Immature natural killer cell (primary cell): ENCODE measurements at places on chromosomes 6 and 20.
A peak's percentile ranks its signal among the peaks of the same experiment; 100 is the strongest.

GRCh38 chr20:47941869-47942268 is 156.6 kb upstream of the SULF2 start:
- H3K4me3 ChIP-seq = no peak overlapping the region
- no peak for DNase-seq
- H3K27ac ChIP-seq = no peak overlapping the region
- H3K4me1 ChIP-seq = no peaks in the 10 kb centered on the region
- H3K27me3 ChIP-seq = peaks cover 3% of the 10 kb centered on the region
- H3K36me3 ChIP-seq = no peaks in the 10 kb centered on the region

DNA sequence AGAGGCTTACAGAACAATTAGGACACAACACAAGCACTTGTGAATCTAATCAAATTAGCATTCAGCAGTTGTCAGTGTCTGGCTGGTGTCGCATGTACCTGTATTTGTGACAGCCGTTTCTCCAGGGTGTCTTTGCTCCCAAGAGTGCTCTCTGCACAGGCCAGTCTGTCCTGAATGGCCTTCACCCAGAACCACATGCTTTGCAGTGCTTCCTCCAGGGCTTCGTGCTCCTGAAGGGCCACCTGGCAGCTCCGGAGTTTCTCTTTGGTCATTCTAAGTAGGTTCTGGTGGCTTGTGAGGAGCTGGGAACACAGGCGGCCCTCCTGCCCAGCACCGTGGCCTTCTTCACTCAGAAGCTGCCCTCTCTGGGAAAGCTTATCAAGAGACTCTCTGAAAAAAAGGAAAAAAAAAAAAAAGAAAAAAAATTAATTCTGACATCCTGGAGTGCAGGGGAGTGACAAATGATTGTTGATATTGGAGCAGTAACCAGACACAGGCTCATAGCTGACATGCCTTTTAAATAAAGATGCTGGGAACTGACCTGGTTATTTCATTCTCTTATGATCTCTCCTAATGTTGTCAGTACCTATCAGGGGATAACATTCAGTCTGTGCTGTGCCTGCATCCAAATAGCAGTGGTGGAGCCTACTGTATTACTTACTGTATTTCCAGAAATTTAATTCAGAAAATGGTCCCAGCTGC is 245.8 kb downstream of the SYNE1 start:
- H3K27me3 ChIP-seq = peaks cover 4% of the 10 kb centered on the region
- no peak overlapping the region for H3K4me3 ChIP-seq
- DNase-seq = no peak
- peaks cover 8% of the 10 kb centered on the region for H3K4me1 ChIP-seq

- H3K4me1 ChIP-seq = peaks cover 27% of the 10 kb centered on the region
- peak; percentile 68 for DNase-seq
- H3K4me3 ChIP-seq = peak within 1 kb of the TSS; percentile 79
- no peaks in the 10 kb centered on the region for H3K36me3 ChIP-seq
- H3K27me3 ChIP-seq = peaks cover 13% of the 10 kb centered on the region
Observed at GRCh38 chr6:32666420-32667300, at the start of gene HLA-DQB1. HLA-DQB1 (minus strand) TSS chr6:32666657; CDS start chr6:32666607, 50 bp downstream.

- no peak overlapping the region for H3K27ac ChIP-seq
- DNase-seq = no peak
- H3K36me3 ChIP-seq = no peaks in the 10 kb centered on the region
- H3K4me3 ChIP-seq = no peak overlapping the region
- H3K4me1 ChIP-seq = no peaks in the 10 kb centered on the region
- H3K27me3 ChIP-seq = peaks cover 27% of the 10 kb centered on the region
Observed at GRCh38 chr6:170261643-170262488, 29.0 kb downstream of the DLL1 start.

DNA sequence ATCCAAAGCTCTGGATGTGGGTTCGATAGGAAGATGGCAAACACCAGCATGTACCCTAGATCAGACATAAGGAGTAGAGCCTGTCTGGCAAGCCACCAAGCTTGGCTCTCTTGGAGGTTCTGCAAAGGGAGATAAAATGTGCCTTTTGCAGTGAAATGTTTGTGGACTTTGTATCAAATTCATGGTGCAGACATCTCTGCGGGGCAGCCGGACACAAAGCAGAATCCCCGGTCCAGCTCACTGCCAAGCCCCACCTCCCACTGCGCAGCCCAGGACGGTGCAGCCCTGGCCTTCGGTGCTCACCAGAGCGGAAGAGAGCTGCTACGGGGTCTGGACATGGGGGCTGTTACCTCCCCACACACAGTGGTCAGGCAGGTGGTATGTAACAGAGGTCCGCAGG is 333.6 kb upstream of the JARID2 start:
- peaks cover 17% of the 10 kb centered on the region for H3K4me1 ChIP-seq
- H3K4me3 ChIP-seq = no peak overlapping the region
- DNase-seq = no peak
- H3K27ac ChIP-seq = no peak overlapping the region
- H3K36me3 ChIP-seq = peaks cover 6% of the 10 kb centered on the region

- H3K36me3 ChIP-seq = no peaks in the 10 kb centered on the region
- no peaks in the 10 kb centered on the region for H3K4me1 ChIP-seq
- H3K4me3 ChIP-seq = no peak overlapping the region
- DNase-seq = no peak
- H3K27ac ChIP-seq = no peak overlapping the region
Observed at GRCh38 chr6:141618180-141618581, 514.5 kb upstream of the GJE1 start.

DNA sequence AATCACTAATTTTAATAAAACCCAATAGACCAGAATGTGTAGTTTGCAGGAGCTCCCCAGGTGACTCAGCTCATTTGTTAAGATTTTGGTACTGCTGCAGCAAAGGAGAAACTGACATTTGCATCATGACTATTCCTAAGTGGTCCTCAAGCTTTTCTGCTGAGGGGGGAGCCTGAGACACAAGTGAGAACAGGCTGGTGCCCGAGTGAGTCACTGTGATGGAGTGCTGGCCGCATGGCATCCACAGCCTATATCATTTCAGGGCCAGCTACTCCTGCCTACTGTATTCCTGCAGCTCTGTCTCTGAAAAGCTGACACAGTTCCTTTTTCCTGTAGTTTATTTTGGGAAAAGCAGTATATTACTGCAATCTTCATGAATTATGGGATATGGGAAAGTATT is 113.7 kb upstream of the ENPP5 start:
- no peak for DNase-seq
- no peaks in the 10 kb centered on the region for H3K4me1 ChIP-seq
- H3K4me3 ChIP-seq = no peak overlapping the region
- no peaks in the 10 kb centered on the region for H3K36me3 ChIP-seq

DNA sequence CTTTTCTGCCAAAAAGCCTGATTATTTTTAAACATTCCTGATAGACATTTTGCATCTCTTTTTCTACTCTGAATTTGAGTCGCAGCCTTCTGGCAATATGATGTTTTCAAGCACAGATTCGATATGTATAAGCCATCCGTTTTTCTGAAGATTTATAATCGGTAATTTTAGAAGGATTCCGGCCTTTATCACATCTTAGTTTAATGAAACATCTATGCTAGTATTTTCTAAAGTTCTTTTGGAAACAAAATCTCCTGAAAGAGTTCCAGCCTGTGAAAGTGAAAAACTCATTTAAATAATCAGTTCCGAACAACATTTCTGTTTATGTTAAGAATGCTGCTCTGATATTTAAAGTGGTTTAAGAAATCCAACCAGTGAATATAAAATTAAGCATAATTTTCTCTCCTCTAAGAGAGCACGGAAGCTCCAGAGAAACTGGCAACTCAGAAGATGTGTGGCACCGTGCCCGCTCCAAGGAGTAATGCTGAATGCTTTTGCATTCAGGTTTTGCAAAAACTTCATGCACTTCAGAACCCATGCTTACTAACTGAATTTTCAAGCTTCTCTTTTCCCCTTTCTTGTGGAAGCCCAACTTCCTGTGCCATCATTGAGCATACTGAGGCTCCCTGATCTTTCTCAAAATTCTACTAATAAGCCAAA is 20.7 kb downstream of the NDUFAF4 start:
- H3K4me1 ChIP-seq = no peaks in the 10 kb centered on the region
- H3K27ac ChIP-seq = no peak overlapping the region
- no peak for DNase-seq
- peaks cover 6% of the 10 kb centered on the region for H3K27me3 ChIP-seq

GRCh38 chr6:85118233-85118632 is 331.6 kb upstream of the NT5E start:
- peaks cover 2% of the 10 kb centered on the region for H3K27me3 ChIP-seq
- no peak for DNase-seq
- no peaks in the 10 kb centered on the region for H3K4me1 ChIP-seq
- no peaks in the 10 kb centered on the region for H3K36me3 ChIP-seq
- H3K27ac ChIP-seq = no peak overlapping the region
- no peak overlapping the region for H3K4me3 ChIP-seq

GRCh38 chr6:144325232-144325631 is 40.1 kb downstream of the UTRN start:
- H3K27me3 ChIP-seq = no peaks in the 10 kb centered on the region
- peaks cover 67% of the 10 kb centered on the region for H3K4me1 ChIP-seq
- no peak overlapping the region for H3K4me3 ChIP-seq
- no peaks in the 10 kb centered on the region for H3K36me3 ChIP-seq
- peak overlapping the region; percentile 7 for H3K27ac ChIP-seq

- no peaks in the 10 kb centered on the region for H3K36me3 ChIP-seq
- no peak overlapping the region for H3K27ac ChIP-seq
- H3K4me1 ChIP-seq = no peaks in the 10 kb centered on the region
- no peak overlapping the region for H3K4me3 ChIP-seq
Observed at GRCh38 chr6:19849196-19849595, 12.0 kb downstream of the ID4 start.

DNA sequence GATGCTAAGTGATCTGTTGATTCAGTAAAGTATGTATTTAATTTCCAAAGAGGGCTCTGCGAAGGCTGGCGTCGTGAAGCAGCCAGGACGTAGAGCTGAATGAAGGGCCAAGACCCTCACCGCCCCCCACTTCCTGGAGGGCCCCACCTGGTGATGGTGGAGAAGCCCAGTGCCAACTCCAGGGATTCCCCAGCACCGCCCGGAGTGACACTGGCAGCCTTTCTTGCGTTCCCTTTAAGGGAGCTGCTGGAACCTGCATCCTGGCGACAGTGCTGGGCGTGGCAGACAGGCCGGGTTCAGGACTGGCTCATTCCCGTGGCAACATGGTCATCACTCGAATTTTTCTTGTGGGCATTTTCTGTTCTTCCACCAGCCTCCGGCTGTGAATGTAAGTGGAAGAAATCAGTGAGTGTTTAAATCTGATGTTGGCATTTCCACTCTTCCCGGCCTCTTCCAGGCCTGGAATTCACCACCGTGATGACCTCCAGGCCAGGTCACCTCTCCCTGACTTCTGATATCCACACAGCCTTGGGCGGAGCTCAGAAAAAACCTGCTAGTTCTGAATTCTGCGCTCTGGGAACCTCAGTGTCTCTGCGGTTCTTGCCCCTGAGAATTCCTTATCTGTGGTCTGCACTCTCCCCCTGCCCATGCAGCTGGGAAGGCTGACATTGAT is 57.4 kb upstream of the DACT2 start:
- no peaks in the 10 kb centered on the region for H3K36me3 ChIP-seq
- H3K27ac ChIP-seq = no peak overlapping the region
- DNase-seq = no peak
- no peaks in the 10 kb centered on the region for H3K4me1 ChIP-seq
- no peaks in the 10 kb centered on the region for H3K27me3 ChIP-seq
- H3K4me3 ChIP-seq = no peak overlapping the region

DNA sequence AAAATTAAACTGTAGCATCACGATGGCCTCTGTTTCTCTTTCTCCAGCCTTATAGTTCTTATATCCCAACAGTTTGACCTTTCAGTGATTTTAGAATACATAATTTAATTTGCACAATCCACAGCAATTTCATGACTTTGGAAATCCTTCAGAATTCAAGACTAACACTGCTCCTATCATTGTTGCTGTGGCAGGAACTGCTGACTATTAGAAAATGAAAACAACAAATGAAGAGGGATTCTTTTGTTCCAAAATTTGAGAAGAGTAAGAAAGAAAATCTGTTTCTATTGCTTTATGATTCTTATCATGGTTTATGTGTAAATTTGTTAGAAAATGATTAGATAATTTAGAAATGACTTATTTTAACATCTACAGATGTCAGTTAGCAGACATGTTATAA is 604.0 kb upstream of the ADGRB3 start:
- H3K4me3 ChIP-seq = no peak overlapping the region
- DNase-seq = no peak
- H3K27ac ChIP-seq = no peak overlapping the region
- H3K36me3 ChIP-seq = no peaks in the 10 kb centered on the region
- H3K4me1 ChIP-seq = no peaks in the 10 kb centered on the region
- no peaks in the 10 kb centered on the region for H3K27me3 ChIP-seq

- no peak for DNase-seq
- no peaks in the 10 kb centered on the region for H3K4me1 ChIP-seq
- no peak overlapping the region for H3K4me3 ChIP-seq
- H3K27ac ChIP-seq = no peak overlapping the region
- H3K27me3 ChIP-seq = no peaks in the 10 kb centered on the region
- no peaks in the 10 kb centered on the region for H3K36me3 ChIP-seq
Observed at GRCh38 chr20:53343448-53343847, 250.2 kb downstream of the ZNF217 start.

DNA sequence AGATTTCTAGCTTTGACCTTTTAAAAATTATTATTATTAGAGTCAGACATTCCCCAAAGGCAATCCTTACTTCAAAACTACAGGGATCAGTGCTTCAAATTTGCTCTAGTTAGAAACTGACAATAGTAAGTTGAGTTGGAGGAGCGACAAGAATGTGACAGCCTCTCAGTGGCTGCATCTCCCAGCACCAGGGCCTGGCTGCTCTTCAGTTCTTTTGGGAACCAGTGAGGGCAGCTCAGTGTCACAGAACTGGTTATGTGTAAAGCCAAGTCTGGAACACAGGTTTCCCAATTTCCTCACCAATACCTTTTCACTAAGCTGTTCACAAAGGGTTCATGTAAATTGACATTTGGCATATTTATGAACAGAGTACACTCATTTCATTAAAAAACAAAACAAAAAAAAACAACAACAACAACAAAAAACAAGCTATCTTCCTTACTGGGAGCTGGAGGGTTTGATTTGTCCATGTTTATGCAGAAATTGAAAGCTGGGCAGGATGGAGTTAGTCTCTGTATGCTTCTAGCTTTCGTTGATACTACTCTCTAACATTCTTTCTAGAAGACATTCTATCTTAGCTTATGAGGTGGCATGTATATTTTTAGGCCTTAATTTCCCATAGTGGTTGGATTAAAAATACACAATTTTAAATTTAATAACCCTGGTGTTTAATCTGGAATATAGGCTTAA is 95.0 kb downstream of the SAMD5 start:
- H3K27ac ChIP-seq = no peak overlapping the region
- DNase-seq = no peak
- H3K4me1 ChIP-seq = no peaks in the 10 kb centered on the region

GRCh38 chr6:170124150-170124549 is 166.7 kb downstream of the DLL1 start:
- no peak for DNase-seq
- H3K36me3 ChIP-seq = peaks cover 11% of the 10 kb centered on the region
- peaks cover 5% of the 10 kb centered on the region for H3K27me3 ChIP-seq
- no peak overlapping the region for H3K27ac ChIP-seq

GRCh38 chr6:63764318-63764916 is 128.8 kb downstream of the PHF3 start:
- no peak overlapping the region for H3K27ac ChIP-seq
- peaks cover 8% of the 10 kb centered on the region for H3K27me3 ChIP-seq
- no peak overlapping the region for H3K4me3 ChIP-seq
- peak; percentile 35 for DNase-seq
- no peaks in the 10 kb centered on the region for H3K4me1 ChIP-seq
